ENCODE measurements at places on chromosomes 6 and 20.

DNA sequence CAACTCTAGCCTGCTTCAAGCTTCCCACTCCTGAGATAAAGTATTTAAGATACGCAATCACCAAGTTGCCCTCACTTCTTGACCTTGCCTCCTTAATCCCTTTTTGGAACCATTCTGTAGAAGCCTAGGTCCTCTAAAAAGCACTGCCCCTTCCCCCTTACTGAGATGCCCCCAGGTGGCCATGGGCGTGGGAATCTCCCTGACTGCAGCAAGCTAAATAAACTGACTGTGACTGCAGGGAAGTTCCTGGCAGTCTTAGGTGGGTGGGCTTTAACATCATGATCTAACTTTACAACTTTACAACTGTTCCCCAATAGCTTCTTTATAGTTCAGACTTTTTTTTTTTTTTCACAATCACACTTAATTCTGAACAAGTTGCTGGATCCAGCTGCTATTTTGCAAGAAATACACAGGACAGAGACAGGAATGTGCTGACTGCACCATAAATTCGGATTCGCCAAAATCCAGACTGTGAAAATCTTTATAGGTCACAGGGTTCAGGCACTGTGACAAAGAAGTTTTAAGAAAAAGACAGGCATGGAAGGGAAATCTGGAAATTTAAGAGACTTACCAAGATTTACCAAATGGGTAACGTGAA is 344.2 kb upstream of the SULF2 start:
- DNase-seq, result no peak

- no peak for DNase-seq
Measured at GRCh38 chr20:51121901-51122412, 99.0 kb upstream of the KCNG1 start.

DNA sequence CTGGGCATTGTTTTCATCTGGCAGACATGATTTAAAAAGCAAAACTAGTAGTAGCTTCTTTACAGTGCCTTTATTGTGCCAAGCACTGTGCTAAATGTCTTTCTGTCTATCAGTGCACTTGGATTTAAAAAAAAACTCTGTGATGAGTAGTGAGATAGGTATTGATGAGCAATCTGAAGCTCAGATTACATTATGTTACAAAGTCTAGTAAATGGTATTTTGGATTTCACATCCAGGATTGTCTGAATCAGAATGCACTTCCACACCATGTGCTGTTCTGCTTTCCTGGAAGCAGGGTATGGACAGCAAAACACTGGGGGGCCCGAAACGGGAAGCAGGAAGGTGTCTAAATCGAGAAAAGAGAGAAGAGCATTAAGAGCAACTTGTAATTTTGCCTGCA is 103.4 kb upstream of the CCN2 start:
- DNase-seq, result no peak

DNA sequence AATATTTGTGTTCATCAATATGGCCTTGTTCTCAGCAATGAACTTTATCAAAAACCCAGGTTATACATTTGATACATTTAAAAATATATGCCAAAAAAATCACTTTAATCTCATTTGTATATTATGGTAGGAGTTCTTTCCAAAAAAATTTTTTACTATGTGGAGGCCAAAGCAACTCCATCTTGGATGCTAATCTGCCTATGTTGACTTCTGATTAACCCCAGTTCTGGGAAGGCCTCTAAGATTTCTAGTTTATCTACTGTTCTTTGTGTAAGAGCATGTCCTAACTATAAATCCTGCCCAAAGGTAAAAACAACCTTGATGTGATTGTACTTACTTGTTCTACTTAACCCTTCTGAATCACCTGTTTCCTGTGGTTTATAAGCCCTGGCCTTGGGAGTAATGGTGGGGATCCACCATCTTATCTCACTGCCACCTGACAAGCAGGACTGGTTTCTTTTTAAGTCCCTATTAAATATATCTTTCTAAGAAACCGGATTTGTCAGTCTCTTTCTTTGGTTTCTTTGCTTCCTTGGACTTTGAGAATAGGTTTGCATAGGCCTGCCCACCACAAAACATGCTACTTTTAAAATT is 46.7 kb downstream of the RNGTT start:
- DNase-seq, result no peak

GRCh38 chr6:125932451-125932795 is 24.1 kb upstream of the HINT3 start:
- DNase-seq, result no peak

DNA sequence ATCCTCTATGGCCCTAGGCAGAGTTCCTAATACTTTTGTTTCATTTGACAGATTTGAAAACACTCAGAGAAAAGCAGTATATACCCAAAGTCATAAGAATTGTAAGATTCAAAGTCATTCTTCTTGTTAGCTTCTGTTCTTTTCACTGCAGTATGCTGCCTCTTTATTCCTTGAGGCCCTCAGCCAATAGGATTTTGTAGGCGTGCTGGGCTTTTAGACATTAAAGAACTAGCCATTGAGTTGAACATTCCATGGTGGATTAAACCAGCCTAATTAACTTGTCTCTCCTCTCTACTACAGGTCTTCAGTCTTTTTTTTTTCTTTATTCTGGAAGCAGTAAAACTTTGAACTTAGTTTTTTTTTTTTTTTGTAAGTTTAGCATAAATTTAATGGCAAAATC is 186.3 kb downstream of the PLCB4 start:
- no peak for DNase-seq

DNA sequence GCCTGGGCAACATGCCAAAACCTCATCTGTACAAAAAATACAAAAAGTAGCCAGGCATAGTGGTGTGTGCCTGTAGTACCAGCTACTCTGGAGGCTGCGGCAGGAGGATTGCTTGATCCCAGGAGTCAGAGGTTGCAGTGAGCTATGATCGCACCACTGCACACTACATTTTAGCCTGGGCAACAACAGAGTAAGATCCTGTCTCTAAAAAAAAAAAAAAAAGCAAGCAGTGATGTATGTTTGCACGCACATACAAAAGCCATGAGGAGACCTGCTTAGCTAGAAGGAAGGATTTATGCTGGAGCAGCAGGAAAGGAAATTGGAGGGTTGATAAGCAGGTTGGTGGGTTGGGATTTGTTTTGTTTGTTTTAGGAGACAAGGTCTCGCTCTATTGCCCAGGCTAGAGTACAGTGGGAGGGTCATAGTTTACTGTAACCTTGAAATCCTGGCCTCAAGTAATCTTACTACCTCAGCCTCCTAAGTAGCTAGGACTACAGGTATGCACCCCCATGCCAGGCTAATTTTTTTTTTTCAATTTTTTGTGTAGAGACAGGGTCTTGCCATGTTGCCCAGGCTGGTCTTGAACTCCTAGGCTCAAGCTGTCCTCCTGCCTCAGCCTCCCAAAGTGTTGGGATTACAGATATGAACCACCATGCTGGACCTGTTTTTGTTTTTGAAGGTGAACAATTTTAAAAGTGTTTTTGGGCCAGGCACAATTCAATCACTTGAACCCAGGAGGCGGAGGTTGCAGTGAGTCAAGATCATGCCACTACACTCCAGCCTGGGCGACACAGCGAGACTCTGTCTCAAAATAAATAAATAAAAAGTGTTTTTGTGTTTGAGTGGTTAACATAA is 4.0 kb downstream of the ZSWIM3 start:
- no peak for DNase-seq

- DNase-seq, result no peak
Measured at GRCh38 chr6:129597023-129597713, 112.8 kb downstream of the ARHGAP18 start.

- no peak for DNase-seq
Measured at GRCh38 chr20:38927902-38928578, 1.8 kb downstream of the FAM83D start.

DNA sequence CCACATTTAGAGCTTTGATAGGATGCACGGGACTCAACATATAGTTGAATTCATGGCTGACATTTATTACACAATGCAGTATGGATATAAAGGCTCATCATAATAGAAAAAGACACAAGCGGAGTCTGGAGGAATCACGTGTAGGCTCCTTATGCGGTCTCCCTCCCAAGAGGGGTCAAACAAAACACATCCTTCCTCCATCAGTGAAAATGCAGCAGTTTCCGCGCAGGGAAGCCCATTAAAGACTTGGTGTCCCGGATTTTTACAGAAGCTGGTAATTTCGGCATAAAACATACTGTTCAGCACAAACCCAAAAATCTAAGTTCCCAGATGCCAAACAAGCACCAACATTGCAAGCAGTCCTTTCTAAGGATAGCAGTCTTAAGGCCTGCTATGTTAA is 1.1 kb downstream of the USP45 start:
- no peak for DNase-seq

- DNase-seq, result no peak
Measured at GRCh38 chr6:137704802-137705159, 162.3 kb upstream of the TNFAIP3 start.

DNA sequence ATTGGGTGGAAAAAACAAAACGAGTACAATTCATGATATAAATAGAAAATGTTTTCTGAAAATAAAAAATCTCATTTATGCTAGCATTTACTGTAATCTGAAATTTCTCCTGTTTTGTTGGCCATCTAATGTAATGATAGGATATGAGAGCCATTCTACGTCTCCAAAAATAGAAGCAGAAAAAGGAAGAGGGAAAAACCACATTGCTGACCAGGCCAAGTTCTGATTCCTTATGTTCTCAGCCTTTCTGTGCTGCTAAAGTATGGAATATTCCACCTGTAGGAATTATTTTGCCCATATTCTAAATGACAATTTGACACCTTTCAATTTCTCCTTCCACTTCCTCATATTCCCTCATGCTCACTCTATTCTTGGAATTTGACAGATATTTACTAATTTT is 110.2 kb downstream of the TBXT start:
- no peak for DNase-seq

- DNase-seq, result no peak
Measured at GRCh38 chr6:27755768-27756167, 156.4 kb downstream of the OR2B2 start.

GRCh38 chr6:3337521-3338350 is 79.0 kb downstream of the PSMG4 start:
- DNase-seq, result no peak

GRCh38 chr6:90369024-90369519 is 72.4 kb upstream of the BACH2 start:
- DNase-seq, result no peak

DNA sequence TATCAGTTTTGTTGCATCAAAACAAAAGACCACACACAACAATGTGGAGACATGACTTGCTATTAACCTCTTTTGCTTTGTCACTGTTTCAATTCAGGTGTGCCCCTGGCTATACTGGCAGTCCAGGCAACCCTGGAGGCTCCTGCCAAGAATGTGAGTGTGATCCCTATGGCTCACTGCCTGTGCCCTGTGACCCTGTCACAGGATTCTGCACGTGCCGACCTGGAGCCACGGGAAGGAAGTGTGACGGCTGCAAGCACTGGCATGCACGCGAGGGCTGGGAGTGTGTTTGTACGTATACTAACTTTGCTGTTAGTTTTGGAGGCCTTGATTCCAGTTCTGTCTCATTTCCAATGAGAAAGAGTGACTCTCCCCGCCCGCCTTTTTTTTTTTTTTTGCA is 356.9 kb downstream of the ARHGAP18 start:
- DNase-seq, result no peak

- no peak for DNase-seq
Measured at GRCh38 chr6:15504040-15504495, 158.8 kb downstream of the DTNBP1 start.

DNA sequence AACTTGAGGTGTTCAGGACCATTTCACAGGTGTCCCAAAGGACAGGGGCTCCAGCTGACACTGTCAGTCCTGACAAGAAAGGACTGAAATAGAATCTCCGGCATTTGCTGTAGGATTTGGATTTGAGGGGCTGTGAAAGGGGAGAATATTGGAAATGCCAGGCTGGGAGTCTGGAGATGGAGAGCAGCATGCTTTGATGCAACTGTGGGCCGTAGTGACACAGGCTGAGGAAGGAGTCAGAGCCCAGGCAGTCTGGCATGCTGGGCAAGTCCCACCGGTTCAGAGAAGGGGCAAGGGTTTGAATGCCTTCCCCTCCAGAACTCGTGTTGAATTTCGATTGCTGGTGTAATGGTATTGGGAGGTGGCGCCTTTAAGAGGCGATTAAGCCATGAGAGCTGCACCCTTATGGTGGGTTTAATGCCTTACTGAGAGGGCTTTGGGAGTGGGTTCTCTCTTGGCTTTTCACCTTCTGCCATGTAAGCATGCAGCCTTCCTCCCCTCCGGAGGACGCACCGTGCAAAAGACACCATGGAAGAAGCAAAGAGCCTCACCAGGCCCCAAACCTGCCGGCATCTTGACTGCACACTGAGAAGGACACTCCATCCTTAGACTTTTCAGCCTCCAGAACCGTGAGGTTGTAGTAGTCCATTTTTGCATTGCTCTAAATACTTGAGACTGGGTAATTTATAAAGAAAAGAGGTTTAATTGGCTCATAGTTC is 9.4 kb upstream of the PYGB start:
- no peak for DNase-seq

- DNase-seq, result no peak
Measured at GRCh38 chr6:6634735-6635075, 46.2 kb downstream of the LY86 start.

- no peak for DNase-seq
Measured at GRCh38 chr20:35458388-35458787, 3.0 kb downstream of the CEP250 start.

- no peak for DNase-seq
Measured at GRCh38 chr6:27214126-27214601, 33.3 kb upstream of the PRSS16 start.

DNA sequence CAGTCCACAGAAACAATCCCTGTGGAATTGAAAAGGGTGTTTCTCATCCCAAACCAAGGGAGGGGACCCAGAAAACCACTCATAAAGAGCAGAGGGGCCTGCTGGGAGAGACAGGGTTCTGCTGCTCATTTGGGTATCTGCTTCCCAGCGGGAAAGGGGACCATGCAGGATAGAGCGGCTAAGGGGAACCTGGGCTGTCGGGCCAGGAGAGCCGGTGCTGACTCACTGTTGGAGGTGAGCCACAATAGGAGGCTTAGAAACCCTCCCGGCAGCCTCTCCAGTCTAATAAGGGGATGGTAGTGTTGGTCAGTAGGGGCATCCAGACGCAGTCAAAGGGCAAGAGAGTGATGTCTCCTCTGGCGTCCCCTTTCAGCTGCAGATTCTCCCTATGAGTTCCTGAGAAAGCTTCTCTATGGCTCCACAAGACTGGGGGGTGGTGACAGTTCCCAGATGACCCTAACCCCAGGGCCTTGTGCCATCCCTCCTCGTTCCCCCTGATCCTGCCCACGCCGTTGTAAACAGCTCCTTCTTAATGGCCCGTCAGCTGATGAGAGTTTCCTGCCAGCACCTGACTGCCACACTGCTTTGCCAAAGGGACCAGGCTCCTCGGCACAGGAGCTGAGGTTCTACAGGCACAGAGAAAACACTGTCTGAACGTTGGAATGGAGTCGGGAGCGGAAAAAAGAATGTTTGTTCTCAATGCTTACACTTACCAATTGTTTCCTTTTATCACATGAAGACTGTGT is 646.1 kb upstream of the DEFB115 start:
- DNase-seq, result no peak
